Esophagus squamous epithelium (tissue), 5 donors: ENCODE measurements at places on chromosomes 2 and 18.

GRCh38 chr2:62186156-62186905, 9.6 kb upstream of the B3GNT2 start:
- no peak overlapping the region for H3K27ac ChIP-seq
- H3K36me3 ChIP-seq, result no peaks in the 10 kb centered on the region
- no peak overlapping the region for H3K4me3 ChIP-seq
- no peak for DNase-seq
- H3K4me1 ChIP-seq, result no peaks in the 10 kb centered on the region
- H3K27me3 ChIP-seq, result no peaks in the 10 kb centered on the region

DNA sequence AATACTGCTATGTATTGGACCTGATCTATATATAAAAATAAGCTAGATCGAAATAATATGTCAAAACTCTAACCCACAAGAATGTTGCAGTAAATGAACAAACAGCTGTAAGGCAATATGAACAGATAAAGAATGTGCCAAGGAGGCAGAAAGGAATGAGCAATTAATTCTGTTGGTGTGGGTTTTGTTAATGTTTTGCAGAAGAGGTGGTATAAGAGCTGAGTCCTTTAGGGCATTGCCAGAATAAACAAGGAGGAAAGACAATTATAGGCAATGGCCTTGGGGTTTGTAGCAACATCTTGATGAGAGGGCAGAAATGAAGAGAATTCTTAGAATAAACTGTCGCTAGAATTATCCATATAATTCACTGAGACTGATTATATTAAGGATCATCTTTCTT, 240.9 kb upstream of the GULP1 start:
- DNase-seq, result no peak
- no peaks in the 10 kb centered on the region for H3K27me3 ChIP-seq

DNA sequence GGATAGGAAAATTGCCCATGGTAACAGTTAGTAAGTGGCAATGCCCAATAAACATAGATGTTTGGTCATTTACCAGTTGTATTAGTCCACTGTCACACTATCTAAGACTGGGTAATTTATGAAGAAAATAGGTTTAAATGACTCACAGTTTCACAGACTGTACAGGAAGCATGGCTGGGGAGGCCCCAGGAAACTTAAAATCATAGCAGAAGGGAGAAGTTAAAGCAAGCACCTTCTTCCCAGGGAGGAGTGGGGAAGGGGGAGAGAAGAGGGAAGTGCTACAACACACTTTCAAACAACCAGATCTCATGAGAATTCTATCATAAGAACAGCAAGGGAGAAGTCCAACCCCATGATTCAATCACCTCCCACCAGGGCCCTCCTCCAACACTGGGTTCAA, 23.4 kb downstream of the NR4A2 start:
- H3K36me3 ChIP-seq, result no peaks in the 10 kb centered on the region
- no peaks in the 10 kb centered on the region for H3K4me1 ChIP-seq
- H3K27me3 ChIP-seq, result no peaks in the 10 kb centered on the region
- no peak overlapping the region for H3K27ac ChIP-seq

DNA sequence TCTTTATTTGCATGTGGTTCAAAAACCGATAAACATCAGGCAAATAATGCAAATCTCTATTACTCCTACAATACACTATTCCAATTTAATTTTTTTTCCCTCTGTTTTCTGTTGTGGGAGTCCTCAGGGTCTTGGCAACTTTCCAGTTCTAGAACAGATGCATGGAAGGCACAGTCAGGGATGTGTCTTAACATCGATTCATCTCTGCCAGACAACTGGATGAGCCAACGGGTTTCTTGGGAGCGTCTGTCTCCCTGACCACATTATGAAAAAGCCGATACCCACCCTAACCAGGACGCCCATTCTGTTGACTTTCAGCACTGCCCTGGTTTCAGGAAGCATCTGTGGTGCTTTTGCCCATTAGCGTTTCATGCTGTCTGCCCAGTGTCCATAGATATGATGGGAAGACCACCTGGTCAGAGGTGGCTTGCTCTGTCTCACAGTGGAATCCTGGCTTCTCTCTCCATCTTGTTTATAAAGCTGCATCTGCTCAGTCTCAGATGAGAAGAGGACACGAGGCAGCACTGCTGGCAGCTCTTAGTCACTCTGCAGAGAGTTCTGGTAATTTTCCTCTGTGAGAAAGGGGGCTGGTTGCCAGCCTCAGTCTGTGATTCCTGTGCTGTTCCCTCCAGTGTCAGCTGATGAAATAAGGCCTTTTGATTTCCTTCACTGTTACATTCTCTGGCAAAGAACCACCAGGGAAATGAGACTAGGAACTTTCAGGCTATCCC, 57.9 kb upstream of the KCNE4 start:
- no peak for DNase-seq
- H3K4me3 ChIP-seq, result no peak overlapping the region
- no peaks in the 10 kb centered on the region for H3K36me3 ChIP-seq
